ENCODE measurements at places on chromosomes 11 and 22.

DNA sequence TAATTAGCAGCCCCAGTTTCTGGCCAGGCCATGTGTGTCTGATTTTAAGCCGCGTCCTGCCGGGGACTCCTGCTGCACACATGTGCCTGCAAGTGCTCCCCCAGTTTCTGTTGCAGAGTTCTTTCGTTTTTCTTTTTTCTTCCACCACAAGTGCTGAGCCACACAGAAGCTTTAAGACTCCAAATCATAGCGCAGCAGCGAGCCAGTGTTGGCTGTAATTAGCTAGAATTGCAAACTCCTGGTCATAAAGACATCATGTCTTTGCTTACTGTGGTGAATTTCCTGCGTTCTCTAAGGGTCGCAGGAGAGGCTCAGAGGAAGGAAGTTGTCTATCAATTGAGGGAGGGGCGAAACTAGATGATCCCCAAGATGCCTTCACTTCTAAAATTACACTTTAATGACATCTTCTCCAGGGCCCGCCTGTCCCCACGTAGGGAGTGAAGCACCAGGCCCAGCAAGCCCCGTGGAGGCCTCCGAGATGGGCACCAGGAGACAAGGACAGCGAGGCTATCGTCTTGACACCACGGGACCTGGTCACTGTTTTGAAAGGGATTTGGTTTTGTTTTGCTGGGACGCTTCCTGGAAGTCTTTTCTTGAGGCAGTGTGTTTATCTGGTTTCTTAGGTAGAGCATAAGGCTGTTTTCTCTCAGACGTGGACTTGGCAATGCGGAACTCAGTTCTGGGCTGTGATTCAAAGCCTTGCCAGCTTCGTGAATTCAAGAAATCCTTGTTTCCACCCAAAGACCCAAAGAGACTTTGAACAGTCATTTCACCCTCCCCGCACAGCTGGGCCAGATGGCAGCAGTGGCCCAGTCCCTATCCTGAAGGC lies 71.8 kb downstream of the UBASH3B start:
- no peak for DNase-seq

DNA sequence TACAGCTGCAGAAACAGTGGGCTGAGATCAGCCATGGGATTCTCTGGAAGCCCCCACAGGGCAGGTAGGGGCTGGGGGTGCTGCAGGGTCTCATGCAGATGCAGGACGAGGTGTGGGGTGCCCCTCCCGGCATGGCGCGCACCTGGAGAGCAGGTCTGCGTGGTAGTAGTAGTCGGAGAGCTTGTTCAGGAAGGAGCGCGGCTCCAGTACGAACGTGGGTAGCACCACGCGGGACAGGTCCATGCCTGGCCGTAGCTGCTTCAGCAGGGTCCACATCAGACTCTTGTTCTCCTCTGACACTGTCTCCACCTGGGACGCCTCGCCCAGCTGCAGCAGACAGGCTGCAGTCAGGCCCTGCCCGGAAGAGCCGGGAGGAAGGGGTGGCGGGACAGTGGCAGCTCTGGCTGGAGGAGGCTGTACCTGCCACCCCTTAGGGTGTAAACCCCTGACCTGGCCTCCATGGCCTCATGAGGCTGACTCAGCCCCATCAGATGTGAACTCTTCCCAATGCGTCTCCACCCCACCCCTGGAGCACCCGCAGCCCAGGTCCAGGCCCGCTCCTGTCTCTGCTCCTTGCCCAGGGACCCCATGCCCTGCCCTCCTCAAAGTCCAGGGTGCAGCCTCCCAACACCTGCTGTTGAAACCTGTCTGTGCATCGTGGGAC lies 47.0 kb upstream of the CARS1 start:
- DNase-seq, result no peak

GRCh38 chr11:12696911-12697581 lies 22.8 kb downstream of the TEAD1 start:
- no peak for DNase-seq

DNA sequence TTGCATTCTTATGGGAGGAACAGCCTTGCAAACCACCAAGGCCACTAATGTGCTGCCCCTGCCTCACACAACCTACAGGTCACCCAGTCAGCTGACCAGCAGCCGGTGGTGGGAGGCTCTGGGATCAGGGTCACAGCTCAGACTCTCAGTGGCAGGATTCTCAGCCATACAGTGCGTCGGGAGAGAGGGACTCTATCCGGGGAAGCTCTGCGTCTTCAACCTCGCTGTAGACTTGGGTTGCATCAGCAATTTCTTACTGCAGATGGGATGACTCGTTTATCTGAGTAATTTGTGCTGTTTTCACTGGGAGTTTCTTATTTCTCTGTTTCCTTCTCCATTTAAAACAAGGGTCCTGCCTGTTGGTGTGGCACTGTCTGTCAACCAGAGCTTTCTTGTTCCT lies 257.7 kb downstream of the TBC1D22A start:
- no peak for DNase-seq

DNA sequence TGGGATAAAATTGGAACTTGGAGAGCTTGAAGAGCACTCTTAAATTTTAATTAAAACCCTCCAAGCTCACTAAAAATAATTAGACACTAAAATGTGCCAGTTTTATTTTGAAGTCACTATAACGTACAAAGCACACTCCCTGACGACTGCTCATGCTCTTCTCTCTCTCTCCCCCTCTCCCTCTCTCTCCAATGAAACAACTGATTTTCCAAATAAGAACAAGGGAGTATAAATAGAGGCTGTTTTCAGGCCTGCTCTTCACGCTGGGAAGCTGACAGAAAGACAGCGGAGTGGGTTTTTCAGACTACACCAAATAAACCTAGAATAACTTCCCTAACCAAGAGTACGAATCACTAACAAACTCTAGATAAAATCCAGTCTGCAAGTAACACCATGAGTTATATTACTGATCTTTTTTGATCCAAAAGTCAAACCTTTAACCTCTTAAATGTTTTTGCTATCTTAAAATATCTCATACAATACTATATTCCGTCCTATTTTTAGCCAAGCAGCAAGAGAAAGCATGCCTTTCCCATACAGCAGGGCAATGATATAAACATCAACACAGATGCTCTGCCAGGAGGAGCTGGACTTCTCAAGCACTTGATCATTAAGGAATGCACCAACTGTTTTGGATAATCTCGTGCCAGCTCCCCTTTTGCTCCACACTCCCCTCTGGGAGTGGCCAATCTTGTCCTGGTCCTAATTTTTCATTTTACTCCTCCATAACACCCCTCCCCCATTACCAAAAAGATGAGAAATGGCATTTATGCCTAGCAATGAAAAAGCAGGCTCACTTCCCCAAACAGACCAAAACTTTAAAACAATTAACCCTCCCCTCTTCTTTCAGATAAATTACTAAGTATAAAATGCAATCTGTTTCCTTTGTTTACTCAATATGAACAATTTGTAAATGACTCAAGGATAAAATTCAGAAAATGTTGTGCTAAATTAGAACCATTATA lies 116.9 kb downstream of the SOX6 start:
- DNase-seq, result no peak

DNA sequence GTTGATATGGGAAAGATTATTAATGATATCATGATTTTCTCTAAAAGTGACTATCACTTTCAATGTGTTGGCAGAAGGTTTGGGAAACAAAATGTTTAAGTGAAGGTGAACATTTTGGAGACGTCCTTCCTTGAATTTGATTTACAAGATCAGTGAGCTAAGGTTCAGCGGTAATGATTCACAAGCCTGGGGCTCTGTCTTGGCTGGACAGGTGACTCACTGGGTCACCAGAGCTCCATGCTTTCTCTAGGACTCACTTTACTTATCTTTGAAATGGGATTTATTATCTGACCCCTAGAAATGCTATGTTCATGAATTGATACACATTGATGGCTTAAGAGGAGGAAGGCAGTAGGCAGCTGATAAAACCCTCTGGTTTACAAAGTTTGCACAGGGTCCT lies 437.5 kb downstream of the NTM start:
- DNase-seq, result no peak
